HCT116 (cell line): ENCODE measurements at places on chromosomes 12 and 14.

DNA sequence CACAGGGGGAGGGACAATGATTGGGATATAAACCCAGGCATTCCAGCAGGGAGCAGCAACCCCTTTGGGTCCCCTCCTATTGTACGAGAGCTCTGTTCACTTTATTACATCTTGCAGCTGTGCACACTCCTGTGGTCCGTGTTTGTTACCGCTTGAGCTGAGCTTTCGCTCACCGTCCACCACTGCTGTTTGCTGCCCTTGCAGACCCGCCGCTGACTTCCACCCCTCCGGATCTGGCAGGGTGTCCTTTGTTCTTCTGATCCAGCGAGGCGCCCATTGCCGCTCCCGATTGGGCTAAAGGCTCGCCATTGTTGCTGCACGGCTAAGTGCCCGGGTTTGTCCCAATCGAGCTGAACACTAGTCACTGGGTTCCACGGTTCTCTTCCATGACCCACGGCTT is 64.1 kb downstream of the E2F7 start:
- no peaks in the 10 kb centered on the region for H3K4me1 ChIP-seq
- H3K27ac ChIP-seq = no peak overlapping the region
- H3K27me3 ChIP-seq = no peaks in the 10 kb centered on the region
- H3K36me3 ChIP-seq = no peaks in the 10 kb centered on the region

- no peak for DNase-seq
- no peak overlapping the region for H3K4me3 ChIP-seq
- no peaks in the 10 kb centered on the region for H3K4me1 ChIP-seq
- H3K27ac ChIP-seq = no peak overlapping the region
- H3K36me3 ChIP-seq = no peaks in the 10 kb centered on the region
Observed at GRCh38 chr14:29521526-29522137, 406.0 kb downstream of the PRKD1 start.

DNA sequence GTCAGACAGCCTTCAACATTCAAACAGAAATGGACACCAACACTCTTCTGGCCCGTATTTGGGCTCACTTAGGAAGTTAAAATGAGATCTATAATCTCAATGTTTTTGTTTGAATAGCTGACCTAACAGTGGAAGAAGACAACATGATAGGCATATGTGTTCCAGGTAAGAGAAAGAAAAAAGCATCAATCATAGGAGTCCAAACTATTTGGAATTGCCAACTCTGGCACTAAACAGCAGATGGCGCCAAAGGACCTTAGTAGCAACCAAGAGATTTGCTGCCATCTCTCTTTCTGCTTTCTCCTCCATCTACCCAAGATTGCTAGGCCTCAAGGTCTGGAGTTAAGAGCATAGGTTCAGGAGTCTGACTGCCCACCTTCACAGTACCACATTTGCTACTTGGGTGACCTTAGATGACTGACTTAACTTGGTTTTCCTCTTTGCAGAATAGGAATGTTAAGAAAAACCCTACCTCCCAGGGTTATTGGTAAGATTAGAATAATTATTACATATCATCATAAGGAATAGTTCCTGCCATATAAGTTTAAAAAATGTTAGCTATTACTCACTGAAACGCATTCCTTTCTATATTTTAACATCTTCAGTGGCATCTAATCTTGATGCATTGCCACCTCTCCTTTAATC is 30.2 kb downstream of the PEX5 start:
- H3K36me3 ChIP-seq = no peaks in the 10 kb centered on the region
- no peak overlapping the region for H3K4me3 ChIP-seq
- H3K27me3 ChIP-seq = no peaks in the 10 kb centered on the region
- DNase-seq = peak; percentile 75
- H3K27ac ChIP-seq = no peak overlapping the region

DNA sequence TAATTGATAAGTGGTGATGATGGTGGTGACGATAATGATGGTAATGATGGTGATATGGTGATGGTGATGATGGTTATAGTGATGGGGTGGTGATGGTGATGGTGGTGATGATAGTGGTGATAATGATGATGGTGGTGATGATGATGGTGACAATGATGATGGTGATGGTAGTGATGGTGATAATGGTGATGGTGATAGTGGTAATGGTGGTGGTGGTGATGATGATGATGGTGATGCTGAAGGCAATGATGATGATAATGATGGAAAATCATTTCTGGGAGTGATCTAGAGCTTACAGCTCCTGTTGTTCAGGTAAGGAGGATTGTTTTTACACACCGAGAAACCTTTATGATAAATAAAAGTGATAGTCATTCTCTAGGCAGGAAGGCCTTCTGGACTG is 33.9 kb downstream of the CCDC63 start:
- no peaks in the 10 kb centered on the region for H3K4me1 ChIP-seq
- H3K36me3 ChIP-seq = no peaks in the 10 kb centered on the region
- H3K27me3 ChIP-seq = no peaks in the 10 kb centered on the region
- no peak for DNase-seq
- no peak overlapping the region for H3K4me3 ChIP-seq

DNA sequence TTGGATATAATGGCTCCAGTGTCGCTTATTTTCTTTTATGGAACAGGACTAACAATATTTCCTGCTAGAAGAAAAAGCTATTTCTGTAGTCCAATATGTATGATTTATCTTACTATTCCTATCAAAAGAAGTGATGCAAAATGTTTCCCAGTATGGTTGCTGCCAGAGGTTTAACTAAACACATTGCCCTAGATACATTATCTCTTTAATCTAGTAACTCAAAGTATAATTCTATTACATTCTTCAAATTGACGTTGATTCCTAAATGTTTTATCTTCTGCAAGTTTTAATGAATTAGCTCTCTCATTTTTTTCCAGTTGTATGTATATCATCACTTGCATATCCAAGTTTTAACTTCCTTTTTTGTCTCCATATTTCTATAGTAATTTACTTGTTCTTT is 28.2 kb downstream of the GYS2 start:
- no peaks in the 10 kb centered on the region for H3K4me1 ChIP-seq
- H3K27me3 ChIP-seq = no peaks in the 10 kb centered on the region
- DNase-seq = no peak
- no peak overlapping the region for H3K27ac ChIP-seq

GRCh38 chr12:45853550-45853949 is 124.0 kb downstream of the ARID2 start:
- no peak overlapping the region for H3K4me3 ChIP-seq
- H3K27ac ChIP-seq = no peak overlapping the region
- DNase-seq = no peak
- H3K36me3 ChIP-seq = peaks cover 9% of the 10 kb centered on the region
- no peaks in the 10 kb centered on the region for H3K27me3 ChIP-seq

GRCh38 chr14:61121355-61121787 is 140.3 kb downstream of the SLC38A6 start:
- H3K36me3 ChIP-seq = no peaks in the 10 kb centered on the region
- no peak for DNase-seq
- H3K27ac ChIP-seq = no peak overlapping the region
- H3K27me3 ChIP-seq = no peaks in the 10 kb centered on the region
- no peak overlapping the region for H3K4me3 ChIP-seq
- no peaks in the 10 kb centered on the region for H3K4me1 ChIP-seq

GRCh38 chr12:98701166-98701565 is 56.1 kb downstream of the APAF1 start:
- no peak for DNase-seq
- H3K27me3 ChIP-seq = no peaks in the 10 kb centered on the region
- H3K36me3 ChIP-seq = peaks cover 2% of the 10 kb centered on the region; the same call in 1 of the 2 replicates

DNA sequence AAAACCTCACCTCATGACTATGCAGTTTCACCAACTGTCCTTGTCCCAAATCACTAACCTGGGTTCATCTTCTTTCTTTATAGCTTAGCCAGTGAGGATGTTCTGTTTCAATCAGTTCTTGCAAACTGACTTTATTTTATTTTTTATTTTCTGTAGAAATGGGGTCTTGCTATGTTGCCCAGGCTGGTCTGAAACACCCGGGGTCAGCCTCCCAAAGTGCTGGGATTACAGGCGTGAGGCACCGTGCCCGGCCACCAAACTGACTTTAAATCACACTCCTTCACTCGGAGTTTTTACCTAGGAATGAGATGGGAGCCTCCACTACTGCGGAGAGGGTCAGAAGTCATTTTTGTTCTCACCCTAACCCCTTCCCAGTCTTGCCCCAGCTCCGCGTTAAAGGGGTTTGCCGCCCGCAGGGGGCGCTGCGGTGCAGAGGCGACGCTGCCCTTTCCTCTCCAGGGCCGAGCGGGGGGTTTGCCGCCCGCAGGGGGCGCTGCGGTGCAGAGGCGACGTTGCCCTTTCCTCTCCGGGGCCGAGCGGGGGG is 7.0 kb upstream of the B4GALNT3 start:
- H3K4me3 ChIP-seq = no peak overlapping the region
- H3K27me3 ChIP-seq = no peaks in the 10 kb centered on the region
- no peak overlapping the region for H3K27ac ChIP-seq
- DNase-seq = no peak
- H3K4me1 ChIP-seq = no peaks in the 10 kb centered on the region
- no peaks in the 10 kb centered on the region for H3K36me3 ChIP-seq

DNA sequence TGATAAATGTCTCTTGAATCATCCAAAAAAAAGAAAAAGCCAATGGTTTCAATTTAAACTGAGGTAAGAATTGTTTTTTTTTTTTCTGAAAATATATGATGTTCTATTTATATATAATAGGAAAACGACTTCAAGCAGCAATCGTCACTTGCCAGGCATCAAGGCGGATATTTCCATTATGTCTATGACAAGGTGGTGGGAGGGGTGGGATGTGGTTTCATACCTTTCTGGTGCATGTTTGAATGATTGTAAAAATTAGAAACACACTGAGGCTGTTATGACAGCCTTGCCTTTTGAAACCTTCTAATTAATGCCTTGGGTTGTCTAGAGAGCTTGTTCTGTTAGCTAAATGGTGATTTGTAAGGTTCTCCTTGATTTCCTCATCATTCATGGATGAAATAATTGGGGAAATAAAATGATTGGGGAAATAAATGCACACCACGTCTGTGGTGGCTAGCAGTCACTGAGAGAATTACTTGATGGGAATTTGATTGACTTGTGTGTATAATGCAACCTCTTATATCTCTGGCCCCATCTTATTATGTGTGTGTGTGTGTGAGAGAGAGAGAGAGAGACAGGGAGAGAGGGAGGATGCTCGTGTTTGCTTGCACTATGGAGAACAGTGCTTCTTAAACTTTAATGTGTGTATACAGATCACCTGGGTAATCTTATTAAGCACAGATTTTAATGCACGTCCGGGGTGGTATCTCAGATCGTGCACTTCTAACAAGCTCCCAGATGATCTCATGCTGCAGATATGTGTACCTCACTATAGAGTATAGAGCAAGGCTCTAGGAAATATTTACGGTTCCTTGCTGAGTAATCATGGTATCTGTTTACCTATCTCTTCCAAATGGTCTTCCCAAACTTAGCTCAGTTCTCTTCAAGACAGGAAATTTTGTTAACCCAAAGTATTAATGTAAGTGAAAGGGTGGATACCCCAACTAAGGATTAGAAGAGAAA is 502.6 kb downstream of the DIO2 start:
- DNase-seq = no peak
- H3K4me1 ChIP-seq = no peaks in the 10 kb centered on the region
- no peaks in the 10 kb centered on the region for H3K36me3 ChIP-seq
- H3K27me3 ChIP-seq = no peaks in the 10 kb centered on the region
- H3K4me3 ChIP-seq = no peak overlapping the region

- no peaks in the 10 kb centered on the region for H3K4me1 ChIP-seq
- no peaks in the 10 kb centered on the region for H3K27me3 ChIP-seq
- H3K4me3 ChIP-seq = no peak overlapping the region
- DNase-seq = no peak
Observed at GRCh38 chr14:81009346-81009745, 53.9 kb downstream of the TSHR start.

- H3K4me1 ChIP-seq = no peaks in the 10 kb centered on the region
- no peak overlapping the region for H3K27ac ChIP-seq
- H3K27me3 ChIP-seq = no peaks in the 10 kb centered on the region
- H3K4me3 ChIP-seq = no peak overlapping the region
Observed at GRCh38 chr12:103785243-103786031, 55.6 kb downstream of the NT5DC3 start.

- no peaks in the 10 kb centered on the region for H3K4me1 ChIP-seq
- H3K27ac ChIP-seq = no peak overlapping the region
- H3K4me3 ChIP-seq = no peak overlapping the region
- DNase-seq = no peak
Observed at GRCh38 chr12:85713373-85713772, 122.8 kb downstream of the RASSF9 start.

GRCh38 chr12:71312768-71313403 is 126.7 kb upstream of the LGR5 start:
- H3K4me1 ChIP-seq = peaks cover 5% of the 10 kb centered on the region; the same call in 1 of the 2 replicates
- H3K27ac ChIP-seq = no peak overlapping the region
- H3K4me3 ChIP-seq = no peak overlapping the region
- no peaks in the 10 kb centered on the region for H3K36me3 ChIP-seq

- no peaks in the 10 kb centered on the region for H3K36me3 ChIP-seq
- H3K4me3 ChIP-seq = no peak overlapping the region
- H3K27ac ChIP-seq = no peak overlapping the region
- H3K27me3 ChIP-seq = no peaks in the 10 kb centered on the region
- no peak for DNase-seq
- H3K4me1 ChIP-seq = no peaks in the 10 kb centered on the region
Observed at GRCh38 chr12:115697340-115697739, 580.2 kb downstream of the MED13L start.

DNA sequence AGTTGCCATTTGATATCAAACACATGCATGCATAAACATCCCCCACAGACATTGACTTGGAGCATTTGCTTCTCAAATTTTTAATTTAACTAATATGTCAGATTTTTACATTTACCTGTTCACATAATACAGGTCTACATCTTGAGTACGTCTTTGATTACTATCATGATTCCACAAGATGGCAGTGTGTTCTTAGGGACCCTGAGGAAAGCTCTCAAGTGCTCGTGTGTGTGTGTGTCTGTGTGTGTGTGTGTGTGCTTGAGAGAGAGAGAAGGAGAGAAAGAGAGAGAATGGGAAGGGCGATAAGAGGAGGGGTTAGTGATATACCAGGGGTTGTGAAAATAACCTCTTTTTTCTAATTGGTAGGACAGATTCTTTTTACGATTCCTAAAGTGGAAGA is 167.1 kb upstream of the OR4E1 start:
- H3K4me3 ChIP-seq = no peak overlapping the region
- peaks cover 36% of the 10 kb centered on the region for H3K27me3 ChIP-seq
- DNase-seq = peak; percentile 24
- H3K27ac ChIP-seq = no peak overlapping the region
- H3K36me3 ChIP-seq = no peaks in the 10 kb centered on the region

DNA sequence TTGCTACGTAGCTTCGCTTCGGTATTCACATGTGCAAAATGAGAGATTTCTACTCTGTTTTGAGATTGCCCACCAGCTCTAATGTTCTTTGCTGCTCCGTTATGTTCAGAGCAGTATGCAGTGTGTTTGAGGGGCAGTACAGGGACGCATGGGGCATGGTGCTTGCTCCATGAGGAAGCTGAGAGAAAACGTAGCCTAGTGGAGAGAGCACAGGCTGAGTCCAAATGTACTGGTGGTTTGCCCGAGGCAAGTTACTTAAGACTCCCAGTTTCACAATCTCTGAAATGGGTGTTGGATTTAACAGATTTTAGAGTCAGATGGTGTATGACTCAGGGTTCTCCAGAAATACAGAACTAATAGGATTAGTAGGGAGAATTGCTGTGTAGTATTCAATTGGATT is 310.5 kb downstream of the ETNK1 start:
- H3K27ac ChIP-seq = no peak overlapping the region
- no peaks in the 10 kb centered on the region for H3K36me3 ChIP-seq
- no peak overlapping the region for H3K4me3 ChIP-seq
- H3K4me1 ChIP-seq = no peaks in the 10 kb centered on the region
- no peaks in the 10 kb centered on the region for H3K27me3 ChIP-seq
- DNase-seq = no peak
